Progenitor cell of endocrine pancreas (in vitro differentiated cells): ENCODE measurements at places on chromosomes 1 and 21. TPM values are rescaled to one million over a fixed set of nuclear protein-coding genes. Genes with fewer than 3 reads are reported as not detected.

- H3K4me1 ChIP-seq = peaks cover 13% of the 10 kb centered on the region
- no peak overlapping the region for H3K4me3 ChIP-seq
- no peaks in the 10 kb centered on the region for H3K27me3 ChIP-seq
- no peak overlapping the region for H3K27ac ChIP-seq
Observed at GRCh38 chr1:182107209-182107608, 45.7 kb upstream of the ZNF648 start.

- no peak overlapping the region for H3K4me3 ChIP-seq
- no peak overlapping the region for H3K27ac ChIP-seq
- no peaks in the 10 kb centered on the region for H3K27me3 ChIP-seq
- no peak for DNase-seq
- no peaks in the 10 kb centered on the region for H3K36me3 ChIP-seq
Observed at GRCh38 chr1:100769906-100770646, 50.5 kb downstream of the VCAM1 start.

DNA sequence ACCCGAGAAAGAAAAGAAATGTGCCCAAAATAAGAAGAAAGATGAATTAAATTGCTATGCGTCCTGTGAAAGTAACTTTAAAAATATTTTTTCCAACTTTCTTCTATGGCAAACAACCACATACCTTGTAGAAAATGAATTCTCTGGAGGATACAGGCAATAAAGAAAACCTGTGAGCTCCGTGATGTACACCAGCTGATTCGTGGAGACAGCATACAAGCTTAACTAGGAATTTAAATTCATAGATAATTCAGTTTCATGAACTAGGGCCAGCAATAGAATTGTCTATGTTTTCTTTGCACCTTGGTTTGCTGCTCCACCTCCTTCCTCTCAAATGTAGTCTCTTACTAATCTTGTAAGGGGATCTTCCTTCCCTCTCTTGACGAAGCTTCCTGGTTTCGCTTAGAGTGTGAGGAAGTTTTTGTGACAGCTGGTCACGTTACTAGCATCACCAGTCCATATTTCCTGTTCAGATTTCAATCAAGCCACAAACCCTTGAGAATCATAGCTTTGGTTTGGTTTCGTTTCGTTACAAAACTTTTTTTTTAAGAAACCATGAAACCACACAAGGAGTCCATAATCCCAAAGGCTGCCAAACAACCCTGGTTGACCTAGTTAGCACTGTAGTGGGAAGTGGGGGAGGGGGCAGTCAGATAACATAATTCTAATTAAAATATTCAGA, 35.8 kb downstream of the GREM2 start:
- no peak for DNase-seq
- no peak overlapping the region for H3K27ac ChIP-seq
- peaks cover 4% of the 10 kb centered on the region for H3K27me3 ChIP-seq
- H3K4me1 ChIP-seq = peaks cover 2% of the 10 kb centered on the region

GRCh38 chr1:10727751-10728232, 68.7 kb downstream of the CASZ1 start:
- H3K27ac ChIP-seq = no peak overlapping the region
- no peaks in the 10 kb centered on the region for H3K36me3 ChIP-seq
- peaks cover 17% of the 10 kb centered on the region for H3K4me1 ChIP-seq
- peaks cover 6% of the 10 kb centered on the region for H3K27me3 ChIP-seq
- H3K4me3 ChIP-seq = no peak overlapping the region
- DNase-seq = no peak

- peaks cover 13% of the 10 kb centered on the region for H3K4me1 ChIP-seq
- peaks cover 3% of the 10 kb centered on the region for H3K27me3 ChIP-seq
- no peak overlapping the region for H3K27ac ChIP-seq
- peaks cover 12% of the 10 kb centered on the region for H3K36me3 ChIP-seq
Observed at GRCh38 chr21:33268737-33269441, 2.7 kb downstream of the IL10RB start.

DNA sequence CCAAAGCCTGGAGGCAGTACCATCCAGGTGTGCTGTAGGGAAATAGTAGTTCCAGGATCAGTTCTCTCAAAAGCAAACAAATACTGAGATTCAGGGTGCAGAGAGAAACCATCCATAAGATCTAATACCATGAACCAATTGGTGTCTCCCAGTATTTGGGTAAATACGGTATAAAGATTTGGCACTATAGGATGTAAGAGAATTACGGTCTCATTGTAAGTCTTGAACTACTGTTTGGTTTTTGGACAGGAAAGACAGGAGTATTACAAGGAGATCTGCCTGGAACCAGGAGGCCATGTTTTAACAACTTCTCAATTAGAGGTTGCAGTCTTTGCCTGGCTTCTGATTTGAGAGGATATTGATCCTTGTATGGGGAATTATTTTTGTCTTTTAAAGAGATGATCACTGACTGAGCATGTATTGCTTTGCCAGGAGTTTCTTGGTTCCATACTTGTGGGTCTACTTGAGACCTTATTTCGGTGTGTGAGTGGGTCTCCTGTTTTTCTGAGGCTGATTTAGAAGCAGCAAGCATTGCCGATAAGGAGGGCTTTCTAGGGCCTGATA, 10.2 kb downstream of the AADACL4 start:
- peak overlapping the region; percentile 0 for H3K4me3 ChIP-seq
- H3K4me1 ChIP-seq = peaks cover 42% of the 10 kb centered on the region
- no peak for DNase-seq
- H3K27ac ChIP-seq = peak overlapping the region; percentile 95
- H3K36me3 ChIP-seq = peaks cover 11% of the 10 kb centered on the region

GRCh38 chr1:35675773-35676172, 34.4 kb upstream of the PSMB2 start:
- no peak overlapping the region for H3K27ac ChIP-seq
- no peaks in the 10 kb centered on the region for H3K4me1 ChIP-seq
- no peak for DNase-seq
- no peak overlapping the region for H3K4me3 ChIP-seq

DNA sequence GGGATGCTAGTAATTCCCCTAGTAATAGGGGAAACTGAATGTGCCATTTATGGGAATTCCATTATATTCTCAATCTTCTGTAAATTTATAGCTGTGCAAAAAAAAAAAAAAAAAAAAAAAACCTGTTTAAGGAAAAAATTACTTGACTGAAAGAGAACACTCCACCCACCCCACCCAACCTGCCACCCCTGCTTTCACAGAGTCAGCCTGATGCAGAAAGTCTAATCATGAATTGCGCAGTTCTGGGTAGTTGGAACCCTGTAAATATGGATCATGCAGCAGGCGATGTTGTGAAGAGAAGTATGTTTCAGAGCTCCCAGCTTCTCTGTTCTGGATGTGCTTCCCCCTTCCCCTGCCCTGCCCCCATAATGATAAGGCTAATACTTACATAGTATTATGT, 19.6 kb upstream of the LAMC2 start:
- DNase-seq = no peak
- no peaks in the 10 kb centered on the region for H3K27me3 ChIP-seq
- H3K27ac ChIP-seq = no peak overlapping the region
- H3K4me1 ChIP-seq = peaks cover 1% of the 10 kb centered on the region

GRCh38 chr1:65866439-65866838, 73.7 kb downstream of the PDE4B start:
- H3K27me3 ChIP-seq = no peaks in the 10 kb centered on the region
- DNase-seq = no peak
- no peaks in the 10 kb centered on the region for H3K4me1 ChIP-seq
- H3K36me3 ChIP-seq = no peaks in the 10 kb centered on the region
- no peak overlapping the region for H3K4me3 ChIP-seq

DNA sequence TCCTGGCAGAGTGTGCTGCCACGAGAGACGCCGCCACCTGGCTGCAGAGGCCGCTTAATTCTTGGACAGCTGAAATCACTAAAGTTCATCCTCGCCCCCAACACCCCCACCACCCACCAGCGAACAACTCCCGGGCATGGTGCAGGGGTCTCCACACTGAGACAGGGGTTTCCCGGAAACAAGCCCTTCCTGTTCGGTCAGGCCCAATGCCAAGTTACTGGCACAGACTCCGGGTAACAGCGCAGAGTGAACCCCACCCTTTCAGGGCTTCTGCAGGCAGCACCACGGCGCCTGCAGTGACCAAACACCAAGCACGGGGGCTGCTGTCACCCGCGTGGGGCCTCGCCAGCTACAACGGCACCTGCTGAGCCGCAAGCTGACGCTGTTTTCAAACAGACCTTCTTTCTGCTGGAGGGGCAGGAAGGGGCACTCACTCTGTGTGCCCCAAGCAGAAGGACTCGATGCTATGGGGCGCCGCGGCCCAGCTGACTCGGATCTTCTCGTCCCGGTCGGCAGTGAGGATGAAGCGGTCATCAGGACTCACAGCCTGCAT, 17.4 kb downstream of the WDR4 start:
- no peak overlapping the region for H3K27ac ChIP-seq
- no peak for DNase-seq
- H3K36me3 ChIP-seq = peaks cover 19% of the 10 kb centered on the region
- H3K4me1 ChIP-seq = no peaks in the 10 kb centered on the region
- H3K4me3 ChIP-seq = no peak overlapping the region

- H3K27ac ChIP-seq = no peak within 1 kb of the TSS
- peak within 1 kb of the TSS; percentile 63 for H3K4me3 ChIP-seq
- peaks cover 75% of the 10 kb centered on the region for H3K27me3 ChIP-seq
- peak; percentile 51 for DNase-seq
- H3K36me3 ChIP-seq = no peaks in the 10 kb centered on the region
- peaks cover 14% of the 10 kb centered on the region for H3K4me1 ChIP-seq
Observed at GRCh38 chr1:203127666-203128430, at the start of gene ADORA1. Gene ADORA1, plus strand, starts transcription at chr1:203127726. Its CDS starts 1,116 bp downstream, at chr1:203128842.

- no peaks in the 10 kb centered on the region for H3K27me3 ChIP-seq
- H3K4me3 ChIP-seq = no peak overlapping the region
- no peak for DNase-seq
Observed at GRCh38 chr1:152756872-152757271, 953 bp upstream of the KPRP start.

DNA sequence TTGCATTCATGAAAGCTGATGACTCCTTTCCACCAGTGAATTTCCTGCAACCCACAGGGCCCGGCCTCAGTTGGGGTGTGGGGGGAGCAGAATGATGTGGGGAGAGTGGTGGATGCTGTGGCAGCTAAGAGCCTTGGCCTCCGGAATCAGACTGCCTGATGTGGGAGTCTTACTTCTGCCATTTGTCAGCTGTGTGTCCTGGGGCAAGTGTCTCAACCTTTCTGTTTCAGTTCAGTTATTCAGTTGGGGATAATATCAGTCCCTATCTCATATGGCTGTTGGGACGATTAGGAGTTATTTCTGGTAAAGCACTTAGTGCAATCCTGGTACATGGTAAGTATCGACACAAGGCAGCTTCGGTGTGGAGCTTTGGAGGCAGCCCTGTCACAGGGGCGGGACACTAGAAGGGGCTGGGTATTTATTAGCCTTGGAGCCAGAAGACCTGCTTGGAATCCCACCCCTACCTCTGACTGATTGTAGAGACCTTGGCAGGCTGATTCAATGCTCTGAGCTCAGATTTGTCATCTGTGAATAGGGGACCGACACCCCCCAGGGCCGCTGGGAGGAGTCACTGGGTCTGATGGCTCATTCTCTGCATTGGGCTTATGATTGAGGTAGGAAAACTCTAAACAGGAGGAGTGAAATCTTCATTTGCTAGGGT, 19.6 kb downstream of the ARHGEF10L start:
- H3K4me3 ChIP-seq = no peak overlapping the region
- no peaks in the 10 kb centered on the region for H3K36me3 ChIP-seq
- H3K27ac ChIP-seq = peak overlapping the region; percentile 33

GSTM5 gene
- total RNA-seq = 2.8 and 2.9 TPM in 2 replicates

CYP4X1 gene
- 0.24 and 0.80 TPM in 2 replicates for total RNA-seq

RAP1GAP gene
- total RNA-seq = 15.3 and 16.1 TPM in 2 replicates

PCAT6 gene
- 5.6 and 5.7 TPM in 2 replicates for total RNA-seq

TIE1 gene
- total RNA-seq = 0.53 and 1.2 TPM in 2 replicates

SV2A gene
- 16.9 and 21.8 TPM in 2 replicates for total RNA-seq

HUNK gene
- 39.5 and 41.9 TPM in 2 replicates for total RNA-seq

VAMP3 gene
- 76.4 and 82.5 TPM in 2 replicates for total RNA-seq
